ENCODE measurements at places on chromosomes 1 and 21.

GRCh38 chr1:223731133-223731770 is 18.9 kb downstream of the CAPN2 start:
- H3K4me1 ChIP-seq: peaks cover 79% of the 10 kb centered on the region
- H3K4me3 ChIP-seq: peak overlapping the region; percentile 49
- H3K27ac ChIP-seq: peak overlapping the region; percentile 98
- peak; percentile 85 for DNase-seq
- peaks cover 4% of the 10 kb centered on the region for H3K36me3 ChIP-seq
- no peaks in the 10 kb centered on the region for H3K27me3 ChIP-seq

GRCh38 chr1:221709854-221710253 is 32.0 kb downstream of the DUSP10 start:
- no peak overlapping the region for H3K27ac ChIP-seq
- no peak for DNase-seq
- no peak overlapping the region for H3K4me3 ChIP-seq
- no peaks in the 10 kb centered on the region for H3K36me3 ChIP-seq
- peaks cover 19% of the 10 kb centered on the region for H3K4me1 ChIP-seq

DNA sequence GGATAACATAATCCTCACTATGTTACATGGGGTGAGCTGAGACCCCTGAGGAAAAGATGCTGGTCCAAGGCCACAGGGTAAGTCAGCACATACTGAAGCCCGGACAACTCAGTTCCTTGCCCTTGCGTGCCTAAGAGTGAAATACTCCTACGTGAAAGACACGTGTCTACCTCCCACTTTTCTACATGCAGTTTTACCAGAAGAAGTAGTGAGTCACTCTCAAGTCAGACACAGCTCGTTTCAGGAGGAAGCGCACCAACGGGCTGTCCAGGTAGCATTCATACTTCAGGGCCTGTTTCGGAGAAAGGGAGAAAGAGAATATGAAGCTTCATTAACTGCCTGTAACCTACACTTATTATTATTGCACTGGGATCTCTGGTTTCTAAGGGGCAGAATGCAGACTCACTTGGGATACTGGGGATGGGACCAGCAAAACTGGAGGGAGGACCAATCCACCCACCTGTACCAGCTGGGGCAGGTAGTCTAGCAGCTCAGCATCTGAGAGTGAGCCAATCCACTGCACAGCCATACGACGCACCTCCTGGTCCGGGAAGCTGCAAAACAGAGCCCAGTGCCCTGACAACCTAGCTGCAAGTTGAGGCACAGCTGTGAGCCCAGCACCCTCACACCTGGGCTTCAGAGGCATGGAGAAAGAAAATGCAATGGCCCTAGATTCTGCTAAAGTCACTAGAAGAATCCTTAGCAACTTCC is 32.4 kb upstream of the PPP1R15B start:
- DNase-seq: no peak
- peak overlapping the region; percentile 75 for H3K27ac ChIP-seq
- H3K4me1 ChIP-seq: peaks cover 31% of the 10 kb centered on the region
- H3K27me3 ChIP-seq: no peaks in the 10 kb centered on the region
- no peak overlapping the region for H3K4me3 ChIP-seq

- H3K27ac ChIP-seq: no peak overlapping the region
- H3K4me3 ChIP-seq: peak overlapping the region; percentile 59
- H3K36me3 ChIP-seq: peaks cover 3% of the 10 kb centered on the region
- H3K4me1 ChIP-seq: peaks cover 27% of the 10 kb centered on the region
- DNase-seq: no peak
Observed at GRCh38 chr1:15411593-15412137, 2.0 kb downstream of the EFHD2 start.

- DNase-seq: no peak
- H3K27ac ChIP-seq: no peak overlapping the region
- H3K4me1 ChIP-seq: peaks cover 68% of the 10 kb centered on the region
- peaks cover 6% of the 10 kb centered on the region for H3K36me3 ChIP-seq
Observed at GRCh38 chr1:22851517-22851916, 121.1 kb downstream of the LACTBL1 start.

DNA sequence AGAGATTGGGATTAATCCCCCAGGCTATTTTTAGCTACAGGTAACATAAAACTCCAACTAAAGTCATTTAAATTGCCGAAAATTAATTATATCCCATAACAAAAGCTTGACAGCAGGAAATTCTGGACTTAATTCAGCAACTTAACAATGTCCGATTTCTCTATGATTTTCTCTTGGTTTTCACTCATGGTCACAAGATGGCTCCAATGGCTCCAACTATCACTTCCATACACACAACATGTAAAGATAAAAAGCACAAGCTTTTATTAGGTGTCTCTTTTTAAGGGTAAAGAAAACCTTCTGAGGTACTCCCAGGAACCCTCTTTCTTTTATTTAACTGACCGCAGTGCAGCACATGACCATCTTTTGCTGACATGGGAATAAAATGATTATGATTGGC is 363.5 kb upstream of the PTBP2 start:
- no peak overlapping the region for H3K4me3 ChIP-seq
- H3K27me3 ChIP-seq: no peaks in the 10 kb centered on the region
- no peak overlapping the region for H3K27ac ChIP-seq
- H3K36me3 ChIP-seq: no peaks in the 10 kb centered on the region
- no peak for DNase-seq
- H3K4me1 ChIP-seq: no peaks in the 10 kb centered on the region

DNA sequence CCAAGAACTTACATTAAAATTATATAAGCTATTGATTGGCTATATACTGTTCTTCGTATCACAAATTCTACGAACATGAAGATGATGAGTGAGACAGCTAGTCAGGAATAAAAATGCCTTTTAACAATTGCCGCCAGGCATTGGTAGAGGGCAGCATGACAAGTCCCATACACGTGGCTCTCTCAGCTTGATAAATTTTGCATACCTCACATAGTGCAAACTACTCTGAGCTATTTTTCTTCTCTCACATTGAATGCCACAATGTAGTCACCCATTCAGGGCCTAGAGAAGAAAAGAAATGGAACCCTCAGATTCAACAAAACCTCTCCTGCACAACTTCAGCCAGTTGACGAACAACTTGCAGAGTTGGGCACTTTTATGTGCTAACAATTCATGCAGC is 27.0 kb upstream of the FMO2 start:
- H3K27ac ChIP-seq: peak overlapping the region; percentile 68
- H3K4me1 ChIP-seq: peaks cover 30% of the 10 kb centered on the region
- DNase-seq: no peak
- no peaks in the 10 kb centered on the region for H3K36me3 ChIP-seq
- H3K27me3 ChIP-seq: peaks cover 4% of the 10 kb centered on the region

DNA sequence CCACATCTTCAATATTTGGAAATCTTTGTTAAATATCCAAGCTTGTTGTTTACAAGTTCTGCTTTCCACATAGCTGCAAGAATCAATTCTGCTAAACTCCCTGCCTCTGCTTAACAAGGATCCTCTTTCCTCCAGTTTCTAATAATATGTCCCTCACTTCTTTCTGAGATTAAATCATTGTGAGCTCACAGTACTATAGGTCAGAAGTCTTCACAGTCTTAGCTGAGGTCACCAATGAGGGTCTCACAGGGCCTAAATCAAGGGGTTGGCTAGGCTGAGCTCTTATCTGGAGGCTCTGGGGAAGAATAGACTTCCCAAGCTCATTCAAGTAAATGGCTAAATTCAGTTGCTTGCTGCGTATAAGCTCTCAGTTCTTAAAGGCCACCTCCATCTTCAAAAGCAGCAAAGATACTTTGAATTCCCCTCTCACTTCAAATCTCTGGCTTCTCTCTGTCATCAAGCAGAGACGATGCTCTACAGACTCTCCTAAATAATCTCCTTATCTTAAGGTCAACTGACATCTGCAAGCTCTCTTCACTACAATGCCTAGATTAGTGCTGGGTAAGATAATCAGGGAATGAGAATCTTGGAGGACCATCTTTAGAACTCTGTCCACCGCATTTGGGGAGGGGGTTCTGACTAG is 175.3 kb downstream of the PLPPR4 start:
- no peaks in the 10 kb centered on the region for H3K36me3 ChIP-seq
- no peak overlapping the region for H3K4me3 ChIP-seq
- peaks cover 9% of the 10 kb centered on the region for H3K4me1 ChIP-seq
- no peaks in the 10 kb centered on the region for H3K27me3 ChIP-seq

DNA sequence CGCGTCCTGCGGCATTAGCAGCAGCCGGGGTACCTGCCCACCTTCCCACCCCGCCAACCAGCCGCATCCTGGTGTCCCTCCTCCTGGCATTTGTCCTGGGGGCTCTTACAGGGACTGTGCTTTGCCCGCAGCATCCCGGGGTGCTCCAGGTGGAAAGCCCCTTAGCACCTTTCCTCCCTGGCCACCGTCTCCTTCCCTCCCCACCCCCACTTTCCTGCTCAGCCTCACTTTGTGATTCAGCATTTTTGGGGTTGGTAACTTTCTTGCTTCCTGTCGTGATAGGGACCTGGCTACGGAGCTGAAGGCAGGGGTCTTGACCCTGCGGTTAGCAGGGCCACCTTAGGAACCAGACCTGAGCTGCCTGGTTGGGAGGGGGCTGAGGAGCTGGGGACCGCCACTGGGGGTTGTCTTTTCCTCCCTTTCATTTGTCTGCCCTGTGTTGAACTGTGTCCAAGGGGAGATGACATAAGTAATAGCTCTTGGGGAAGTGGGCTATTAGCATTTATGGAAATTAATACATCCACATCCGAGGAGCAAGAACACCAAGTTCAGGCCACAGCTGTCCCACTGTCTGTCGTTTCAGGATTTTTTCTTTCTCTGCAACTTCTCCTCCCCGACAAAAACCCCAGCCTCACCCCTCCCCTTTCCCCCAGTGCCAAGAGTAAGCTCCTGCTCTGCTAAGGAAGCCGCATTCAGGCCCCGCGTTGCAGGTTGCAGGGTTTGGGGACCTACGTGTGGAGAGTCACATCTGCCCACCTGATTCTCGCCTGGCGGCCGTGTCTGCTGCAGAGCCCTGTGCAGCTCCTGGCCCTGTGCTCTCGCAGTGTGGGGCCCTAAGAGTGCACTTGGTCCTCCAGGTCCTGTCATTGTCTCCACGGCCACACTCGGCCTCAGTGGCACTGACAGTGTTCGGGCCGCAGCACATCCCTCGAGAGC is 1.6 kb upstream of the NPHP4 start:
- peak overlapping the region; percentile 81 for H3K4me3 ChIP-seq
- peaks cover 20% of the 10 kb centered on the region for H3K4me1 ChIP-seq
- no peak overlapping the region for H3K27ac ChIP-seq
- no peak for DNase-seq
- peaks cover 18% of the 10 kb centered on the region for H3K27me3 ChIP-seq

DNA sequence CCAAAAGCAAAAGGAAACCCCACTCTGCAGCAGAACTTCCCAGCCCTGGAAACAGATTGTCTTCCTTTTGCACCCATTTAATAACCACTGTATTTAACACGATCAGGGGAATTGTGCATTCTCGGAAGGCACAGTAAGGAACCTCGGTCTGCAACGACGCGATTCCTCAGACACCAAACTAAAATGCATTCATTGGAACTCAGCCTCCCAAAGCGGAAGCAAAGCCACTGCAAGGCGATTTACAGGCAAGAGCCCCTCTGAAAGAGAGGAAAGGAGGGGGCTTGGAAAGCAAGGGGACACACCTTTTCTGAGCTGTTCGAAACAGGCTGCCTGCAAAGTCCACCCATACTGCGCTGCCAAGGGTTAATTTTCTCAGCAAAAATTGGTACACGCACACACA is 297.7 kb downstream of the OMA1 start:
- peaks cover 11% of the 10 kb centered on the region for H3K4me1 ChIP-seq
- H3K4me3 ChIP-seq: peak overlapping the region; percentile 70
- peaks cover 96% of the 10 kb centered on the region for H3K27me3 ChIP-seq
- no peak overlapping the region for H3K27ac ChIP-seq

DNA sequence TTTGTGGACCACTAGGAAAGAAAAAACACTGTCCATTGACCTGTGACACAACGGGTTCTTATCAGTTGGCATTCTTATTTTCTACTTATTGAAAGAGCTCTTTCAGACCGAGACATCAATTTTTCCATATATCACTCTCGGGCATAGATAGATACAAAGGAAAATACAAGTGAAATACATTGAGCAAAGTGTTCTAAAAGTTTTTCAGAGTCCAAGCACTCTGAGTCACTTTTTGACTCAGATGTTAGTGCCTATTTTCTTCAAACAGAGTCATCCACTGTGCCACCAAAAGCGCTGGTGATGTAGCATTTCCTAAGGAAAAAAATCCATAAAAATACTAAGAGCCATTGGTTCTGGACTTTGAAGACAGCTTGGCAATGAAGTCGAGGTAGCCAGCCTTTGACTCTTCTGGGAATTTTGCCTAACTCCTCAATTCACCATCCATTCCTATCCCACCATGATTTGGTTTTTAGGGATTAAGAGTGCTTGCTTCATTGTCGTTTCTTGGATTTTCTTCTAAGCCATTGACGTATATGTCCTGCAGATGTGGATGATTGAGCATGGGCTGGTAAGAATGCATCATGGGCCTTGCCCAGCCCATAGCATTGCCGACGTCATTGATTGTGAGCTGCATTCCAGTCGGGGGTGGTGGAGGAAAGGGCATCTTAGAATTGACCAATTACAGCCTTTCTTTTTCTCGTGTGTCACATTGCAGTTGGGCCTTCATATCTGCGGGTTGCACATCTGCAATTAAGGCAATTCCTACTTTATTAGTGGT is 10.6 kb downstream of the GALNT2 start:
- H3K27me3 ChIP-seq: no peaks in the 10 kb centered on the region
- H3K4me1 ChIP-seq: no peaks in the 10 kb centered on the region
- no peak for DNase-seq
- H3K27ac ChIP-seq: no peak overlapping the region

- no peak for DNase-seq
- no peak overlapping the region for H3K4me3 ChIP-seq
- H3K27me3 ChIP-seq: no peaks in the 10 kb centered on the region
Observed at GRCh38 chr1:11929849-11930248, 3.6 kb upstream of the KIAA2013 start.

GRCh38 chr1:50651476-50652263 is 228.4 kb upstream of the DMRTA2 start:
- no peaks in the 10 kb centered on the region for H3K4me1 ChIP-seq
- no peaks in the 10 kb centered on the region for H3K36me3 ChIP-seq
- no peak for DNase-seq
- H3K4me3 ChIP-seq: no peak overlapping the region
- H3K27me3 ChIP-seq: no peaks in the 10 kb centered on the region

DNA sequence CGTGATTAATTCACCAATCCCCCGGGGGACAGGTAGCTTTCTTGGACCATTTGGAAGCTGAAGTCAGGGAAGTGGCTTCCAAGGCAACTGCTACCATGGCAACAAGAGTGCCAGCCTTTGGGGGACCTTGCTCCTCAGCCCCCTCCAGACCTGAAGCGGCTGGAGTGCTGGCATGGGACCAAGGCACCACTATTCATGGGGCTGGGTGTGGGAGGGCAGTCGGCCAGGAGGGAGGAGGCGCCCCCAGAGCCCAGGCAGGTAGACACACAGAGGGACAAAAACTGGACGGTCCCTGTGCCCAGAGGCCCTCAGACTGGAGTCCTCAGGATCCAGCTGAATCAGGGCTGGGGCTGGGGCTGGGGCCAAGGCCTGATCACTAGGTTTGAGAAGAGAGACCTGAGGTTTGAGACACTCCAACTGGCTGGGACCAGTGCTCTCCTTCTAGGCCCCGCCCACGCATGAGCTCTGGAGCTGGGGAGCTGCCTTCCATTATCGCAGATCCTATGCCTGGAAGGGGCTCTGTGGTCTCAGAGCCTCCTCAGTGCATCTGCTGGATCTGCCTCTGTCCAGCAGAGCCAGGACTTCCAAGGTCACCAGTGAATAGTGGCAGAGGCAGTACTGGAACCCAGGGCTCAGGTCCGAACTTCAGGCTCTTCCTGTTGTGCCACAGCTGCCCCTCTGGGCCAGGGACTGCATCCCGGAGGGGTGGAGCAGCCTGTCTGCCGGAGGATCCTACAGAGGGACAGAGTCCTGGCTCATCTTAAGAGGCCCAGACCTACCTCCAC is 3.3 kb upstream of the KNCN start:
- H3K27ac ChIP-seq: no peak overlapping the region
- no peaks in the 10 kb centered on the region for H3K36me3 ChIP-seq
- no peak for DNase-seq
- peaks cover 33% of the 10 kb centered on the region for H3K27me3 ChIP-seq
- H3K4me1 ChIP-seq: no peaks in the 10 kb centered on the region

Data from mesothelial cell of epicardium (in vitro differentiated cells).